ENCODE measurements at places on chromosomes 4 and X.

DNA sequence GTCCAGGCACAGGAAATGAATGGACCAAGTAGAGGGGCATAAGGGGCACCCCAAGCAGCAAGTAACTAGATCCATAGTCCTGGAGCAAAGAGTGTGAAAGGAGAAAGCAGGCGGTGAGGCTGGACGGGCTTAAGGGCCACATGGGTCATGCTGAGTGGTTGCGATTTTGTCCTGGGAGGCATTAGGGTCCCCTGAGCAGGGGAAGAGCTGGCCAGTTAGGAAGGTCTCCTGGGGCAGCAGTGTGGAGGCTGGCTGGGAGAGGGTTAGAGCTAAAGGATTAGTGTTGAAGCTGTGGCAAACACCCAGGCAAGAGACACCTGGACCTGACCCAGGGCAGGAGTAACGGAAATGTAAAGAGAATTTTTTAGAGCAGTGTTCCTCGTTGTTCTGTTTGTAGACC is 26.5 kb downstream of the MYOZ2 start:
- DNase-seq: no peak

DNA sequence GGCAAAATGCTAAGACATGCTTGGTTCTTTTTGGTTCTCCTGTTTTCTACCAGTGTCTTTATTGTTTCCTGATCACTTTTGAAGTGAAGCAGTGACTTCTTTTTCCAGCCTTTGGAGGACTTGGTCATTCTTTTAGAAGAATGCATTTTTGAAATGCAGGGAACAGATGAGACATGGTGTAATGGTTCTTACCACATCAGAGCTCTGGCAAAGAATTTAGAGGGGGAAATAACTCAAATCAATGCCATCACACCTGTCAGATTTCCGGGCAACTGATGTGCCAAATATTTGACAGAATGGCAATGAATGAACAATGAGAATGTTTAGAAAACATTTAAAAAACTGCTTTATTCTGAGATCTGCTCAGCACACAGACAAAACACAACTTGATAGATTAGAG is 519.6 kb downstream of the IQCM start:
- no peak for DNase-seq

- no peak for DNase-seq
Observed at GRCh38 chr4:166014411-166014810, 141.4 kb downstream of the TLL1 start.

DNA sequence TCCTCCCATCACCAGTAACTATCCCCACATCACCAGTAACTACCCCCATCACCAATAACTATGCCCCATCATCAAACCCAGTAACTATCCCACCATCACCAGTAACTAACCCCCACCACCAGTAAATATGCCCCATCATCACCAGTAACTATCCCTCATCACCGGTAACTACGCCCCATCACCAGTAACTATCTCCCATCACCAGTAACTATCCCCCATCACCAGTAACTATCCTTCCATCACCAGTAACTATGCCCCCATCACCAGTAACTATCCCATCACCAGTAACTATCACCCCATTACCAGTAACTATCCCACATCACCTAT is 2.9 kb downstream of the ASMTL start:
- peak; percentile 1 for DNase-seq

DNA sequence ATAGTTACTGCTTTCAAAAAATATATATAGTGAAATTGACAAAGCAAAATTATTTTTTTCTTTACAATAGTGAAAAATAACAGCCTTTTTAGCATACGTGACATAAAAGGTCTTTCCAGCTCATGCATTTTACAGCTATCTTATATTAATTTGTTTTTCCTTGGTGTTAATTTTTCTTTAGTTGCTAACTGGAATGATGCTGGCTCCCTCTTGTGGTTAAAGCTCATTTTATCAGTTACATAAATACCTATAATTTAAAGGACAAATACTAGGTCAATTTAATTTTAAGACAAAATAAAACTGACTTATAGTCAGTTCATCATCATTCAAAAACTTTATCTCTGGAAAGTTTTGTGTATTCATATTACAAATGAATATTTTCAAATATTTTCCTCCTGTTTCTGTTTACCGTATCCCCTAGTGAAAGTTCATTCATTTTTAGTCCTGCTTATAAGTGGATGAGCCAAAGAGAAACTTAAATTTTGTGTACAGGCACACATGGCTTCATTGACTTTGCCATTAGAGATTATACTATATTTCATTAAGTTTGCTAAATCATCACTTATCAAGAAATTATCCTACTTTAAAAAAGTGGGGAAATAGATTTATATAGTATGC is 9.9 kb upstream of the ANAPC4 start:
- no peak for DNase-seq

- no peak for DNase-seq
Observed at GRCh38 chr4:184421533-184422155, 52.7 kb downstream of the IRF2 start.

- no peak for DNase-seq
Observed at GRCh38 chr4:77566148-77566547, 39.5 kb upstream of the CXCL13 start.

DNA sequence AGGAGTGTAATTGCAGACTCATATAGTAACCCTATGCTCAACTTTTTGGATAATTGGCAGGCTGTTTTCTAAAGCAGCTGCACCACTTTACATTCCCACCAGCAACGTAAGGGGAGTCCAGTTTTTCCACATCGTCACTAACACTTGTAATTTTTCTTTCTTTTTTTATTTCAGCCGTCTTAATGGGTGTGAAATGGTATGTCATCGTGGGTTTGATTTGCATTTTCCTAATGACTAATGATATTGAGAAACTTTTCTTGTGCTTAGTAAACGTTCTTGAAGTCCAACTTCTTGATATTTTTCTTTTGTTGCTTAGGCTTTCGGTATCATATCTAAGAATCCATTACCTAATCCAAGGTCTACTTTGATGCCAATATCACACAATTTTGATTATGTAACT is 95.3 kb upstream of the IL1RAPL1 start:
- no peak for DNase-seq

DNA sequence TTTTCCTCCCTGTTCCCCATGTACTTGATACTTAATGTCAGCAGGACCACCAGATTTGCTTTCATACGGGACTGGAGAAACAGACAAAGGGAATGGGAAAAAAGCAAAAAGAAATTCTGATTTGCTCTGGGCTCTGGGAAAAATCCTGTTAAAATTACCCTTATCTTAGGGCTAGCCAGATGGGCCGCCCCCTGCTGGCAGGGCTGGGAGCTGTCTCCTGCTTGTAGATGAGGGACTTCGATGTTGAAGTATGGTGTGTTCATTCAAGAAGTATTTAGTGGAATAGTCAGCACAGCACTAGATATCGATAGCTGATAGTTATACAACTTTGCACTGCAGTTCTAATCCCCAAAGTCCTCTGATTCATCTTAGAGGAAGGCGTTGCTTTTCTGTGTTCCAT is 45.8 kb downstream of the BCORL1 start:
- DNase-seq: no peak

- DNase-seq: no peak
Observed at GRCh38 chrX:5916945-5917344, 311.7 kb downstream of the NLGN4X start.

DNA sequence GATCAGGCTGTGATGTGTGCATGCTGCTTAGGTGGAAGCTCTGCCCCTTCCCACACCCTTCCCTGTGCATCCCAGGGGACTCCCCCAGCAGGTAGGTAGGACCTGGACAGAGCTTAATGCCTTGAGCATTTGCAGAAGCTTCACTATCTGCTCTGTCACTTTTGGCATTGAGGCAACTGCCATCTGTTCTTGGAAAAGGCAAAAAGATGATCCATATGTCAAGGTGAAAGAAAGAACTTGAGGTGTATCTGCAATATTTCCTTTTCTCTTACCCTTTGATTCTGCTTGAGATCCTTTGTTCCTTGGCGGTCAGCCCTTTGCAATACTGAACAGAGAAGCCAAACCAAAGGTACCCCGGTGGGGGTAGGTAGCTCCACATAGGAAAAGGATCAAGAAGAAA is 37.1 kb upstream of the TBC1D9 start:
- no peak for DNase-seq

GRCh38 chr4:153265306-153266047 is 61.2 kb downstream of the TRIM2 start:
- no peak for DNase-seq

DNA sequence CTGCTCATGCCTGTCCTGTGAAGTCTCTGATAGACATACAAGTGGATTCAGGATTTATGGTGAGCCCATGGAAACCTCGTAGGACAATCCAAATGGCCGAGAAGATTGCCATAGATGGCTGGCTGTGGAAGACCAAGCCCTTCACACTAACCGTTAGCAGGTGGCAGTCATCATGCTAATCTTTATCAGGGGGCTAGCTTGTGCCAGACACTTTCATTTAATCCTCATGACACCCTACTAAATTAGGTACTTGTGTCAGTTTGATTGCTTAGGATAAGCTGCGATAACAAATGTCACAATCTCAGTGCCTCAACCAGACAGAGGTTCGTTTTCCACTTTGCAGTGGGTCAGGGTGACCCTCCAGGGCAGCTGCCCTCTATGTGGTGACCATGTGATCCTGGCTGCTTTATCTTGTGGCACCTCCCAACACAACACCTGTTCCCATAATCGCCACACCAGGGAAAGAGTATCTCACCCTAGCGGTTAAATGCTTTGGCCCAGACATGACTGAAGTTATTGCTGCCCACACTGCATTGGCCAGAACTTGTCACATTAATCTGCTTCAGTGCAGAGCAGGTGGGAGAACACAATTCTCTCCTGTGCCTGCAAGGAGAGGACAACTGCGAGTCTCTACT is 60.8 kb downstream of the REPS2 start:
- DNase-seq: no peak

DNA sequence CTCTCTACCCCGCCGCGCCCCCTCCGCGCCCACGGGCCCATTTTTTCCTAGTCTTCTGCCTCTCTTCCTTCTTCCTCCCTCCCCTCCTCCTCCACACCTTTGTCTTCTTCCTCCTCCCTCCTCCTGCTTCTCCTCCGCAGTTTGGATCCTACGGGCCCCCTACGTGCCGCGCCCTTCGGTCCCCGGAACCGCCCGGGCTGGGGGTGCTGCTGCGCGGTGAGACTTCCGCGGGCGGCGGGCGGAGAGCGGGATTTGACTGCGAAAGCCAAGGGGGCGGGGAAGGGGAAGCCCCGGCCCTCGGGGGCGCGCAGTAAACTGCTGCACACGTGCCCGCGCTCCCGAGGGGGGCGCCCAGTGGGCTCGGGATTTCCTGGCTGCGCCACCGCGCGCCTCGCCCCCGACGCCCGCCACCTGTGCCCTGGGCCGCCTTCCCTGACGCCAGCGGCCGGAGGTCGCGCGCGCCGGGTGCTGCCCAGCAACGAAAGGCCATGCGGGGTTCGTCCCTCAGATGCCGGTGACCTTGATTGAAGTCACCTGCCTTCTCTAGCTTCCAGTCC is 3.3 kb upstream of the NKX3-2 start:
- DNase-seq: no peak

- no peak for DNase-seq
Observed at GRCh38 chr4:132332932-132333723, 816.0 kb upstream of the PCDH10 start.

GRCh38 chr4:141126769-141127168 is 6.5 kb downstream of the RNF150 start:
- DNase-seq: no peak
